ENCODE measurements at places on chromosomes 12 and 14.

GRCh38 chr12:43893670-43894069 is 57.8 kb downstream of the TMEM117 start:
- H3K4me3 ChIP-seq: no peak overlapping the region
- no peaks in the 10 kb centered on the region for H3K4me1 ChIP-seq
- no peak overlapping the region for H3K27ac ChIP-seq
- H3K36me3 ChIP-seq: no peaks in the 10 kb centered on the region
- H3K27me3 ChIP-seq: no peaks in the 10 kb centered on the region

- no peak overlapping the region for H3K4me3 ChIP-seq
- DNase-seq: no peak
- H3K27ac ChIP-seq: no peak overlapping the region
These were observed 783.0 kb downstream of the TMEM121 start for GRCh38 chr14:106309423-106309822.

DNA sequence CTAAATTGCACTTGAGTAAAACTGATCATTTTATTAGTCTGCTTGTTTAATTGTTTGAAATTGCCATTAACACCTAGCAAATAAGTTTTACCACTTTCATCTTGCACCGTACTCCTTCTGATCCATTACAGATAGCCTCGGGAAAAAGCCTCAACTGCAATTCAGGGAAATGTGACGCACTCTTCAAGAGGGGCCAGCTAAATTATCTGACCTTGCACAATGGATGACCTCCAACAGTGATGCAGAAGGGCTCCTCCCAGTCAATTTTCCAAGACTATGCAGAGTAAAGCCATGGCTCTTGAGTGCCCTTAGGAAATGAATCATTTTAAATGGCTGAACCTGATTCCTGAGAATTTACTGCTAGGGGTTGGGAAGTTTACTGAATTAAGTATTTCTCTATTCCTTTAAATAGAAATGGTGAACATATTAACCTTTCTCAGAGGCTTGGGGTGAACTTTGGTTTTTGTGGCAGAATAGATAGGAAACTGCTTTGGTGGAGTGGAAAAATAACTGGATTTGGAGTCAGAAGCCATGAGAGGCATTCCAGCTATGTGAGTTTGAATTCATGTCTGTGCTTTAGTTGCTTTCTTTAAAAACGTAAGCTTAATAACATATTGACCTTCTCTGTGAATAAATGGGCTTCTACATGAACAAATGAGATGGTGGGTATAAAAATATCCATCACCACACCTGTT is 64.8 kb upstream of the OVCH1 start:
- H3K27ac ChIP-seq: peak overlapping the region; percentile 78
- no peak overlapping the region for H3K4me3 ChIP-seq
- H3K36me3 ChIP-seq: no peaks in the 10 kb centered on the region
- H3K4me1 ChIP-seq: peaks cover 22% of the 10 kb centered on the region

DNA sequence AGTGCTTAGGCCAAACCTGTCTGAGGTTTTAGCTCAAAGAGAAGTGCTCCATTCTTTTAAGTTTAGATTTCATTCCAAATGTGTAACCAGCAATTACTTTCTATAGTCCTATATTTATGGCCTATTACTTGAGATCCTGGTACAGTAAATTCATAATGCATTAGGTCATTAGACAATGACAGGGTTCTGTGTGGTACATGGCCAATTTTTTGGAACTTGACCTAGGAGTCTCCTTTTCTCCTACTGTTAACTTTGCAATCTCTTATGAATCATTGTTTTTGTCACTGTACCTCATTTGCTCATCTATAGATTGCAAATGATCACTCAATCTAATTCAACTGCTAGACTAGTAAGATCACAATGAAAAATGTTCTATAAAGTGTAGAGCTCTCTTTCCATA is 136.7 kb downstream of the PDE3A start:
- H3K4me3 ChIP-seq: no peak overlapping the region
- no peaks in the 10 kb centered on the region for H3K27me3 ChIP-seq
- DNase-seq: no peak

DNA sequence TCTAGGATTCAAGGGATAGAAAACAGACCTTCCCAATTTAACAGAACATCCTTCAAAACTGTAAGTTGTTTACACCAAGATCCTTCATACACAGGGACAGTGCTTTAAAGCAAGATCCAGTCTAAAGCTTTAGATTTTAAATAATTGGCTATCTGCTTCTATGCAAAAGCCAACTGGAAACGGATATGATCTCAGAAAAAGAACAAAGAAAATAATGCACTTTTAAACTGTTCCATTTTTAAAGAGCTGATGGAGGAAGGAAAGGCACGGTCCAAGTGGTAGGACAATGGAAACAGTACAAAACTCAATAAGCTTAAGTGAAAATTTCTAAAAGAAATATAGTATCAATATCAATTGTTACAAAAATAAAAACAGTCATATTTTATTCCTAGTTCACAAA is 27.7 kb downstream of the LRP6 start:
- no peaks in the 10 kb centered on the region for H3K27me3 ChIP-seq
- H3K27ac ChIP-seq: peak overlapping the region; percentile 12
- DNase-seq: no peak
- peaks cover 4% of the 10 kb centered on the region for H3K4me1 ChIP-seq

- DNase-seq: no peak
- H3K27ac ChIP-seq: no peak overlapping the region
- no peak overlapping the region for H3K4me3 ChIP-seq
- no peaks in the 10 kb centered on the region for H3K36me3 ChIP-seq
These were observed 2.6 kb upstream of the PHC1 start for GRCh38 chr12:8911606-8912268.

- H3K4me3 ChIP-seq: no peak overlapping the region
- H3K27ac ChIP-seq: no peak overlapping the region
- H3K36me3 ChIP-seq: no peaks in the 10 kb centered on the region
- no peaks in the 10 kb centered on the region for H3K27me3 ChIP-seq
- DNase-seq: no peak
These were observed 238.1 kb downstream of the FBXL14 start for GRCh38 chr12:1356285-1356684.

DNA sequence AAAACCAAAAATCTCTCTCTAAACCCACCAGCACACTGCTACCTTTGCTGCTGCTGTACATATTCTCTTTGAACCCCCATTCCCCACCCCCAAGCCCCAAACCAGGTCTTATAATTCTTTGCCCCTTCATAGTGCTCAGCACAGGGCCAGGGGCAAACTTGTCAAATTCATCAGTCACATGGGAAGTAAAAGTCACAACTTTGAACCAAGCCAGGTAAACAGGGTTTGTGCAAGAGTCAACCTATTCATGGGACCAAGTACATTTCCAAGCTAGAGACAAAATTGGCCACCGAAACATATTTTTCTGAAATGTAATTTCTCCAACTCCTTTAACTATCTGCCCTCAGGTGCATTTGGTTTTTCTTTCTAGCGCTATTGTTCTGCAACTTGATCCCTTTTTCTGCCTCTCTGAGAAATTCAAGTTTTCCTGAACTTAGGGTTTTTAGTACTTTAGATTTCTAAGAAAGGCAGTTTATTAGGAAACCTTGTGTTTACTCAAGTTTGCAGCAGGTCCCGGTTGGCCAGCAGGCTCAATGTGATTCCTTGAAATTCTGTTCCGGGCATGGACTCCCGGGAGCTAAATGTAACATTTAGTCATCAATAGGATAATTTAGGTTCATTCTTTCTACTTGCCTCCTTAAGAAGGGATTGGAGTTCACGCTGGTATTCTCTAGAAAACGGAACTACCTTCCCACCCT is 230.5 kb downstream of the EFCAB11 start:
- no peaks in the 10 kb centered on the region for H3K36me3 ChIP-seq
- no peak for DNase-seq
- peak overlapping the region; percentile 29 for H3K4me3 ChIP-seq

DNA sequence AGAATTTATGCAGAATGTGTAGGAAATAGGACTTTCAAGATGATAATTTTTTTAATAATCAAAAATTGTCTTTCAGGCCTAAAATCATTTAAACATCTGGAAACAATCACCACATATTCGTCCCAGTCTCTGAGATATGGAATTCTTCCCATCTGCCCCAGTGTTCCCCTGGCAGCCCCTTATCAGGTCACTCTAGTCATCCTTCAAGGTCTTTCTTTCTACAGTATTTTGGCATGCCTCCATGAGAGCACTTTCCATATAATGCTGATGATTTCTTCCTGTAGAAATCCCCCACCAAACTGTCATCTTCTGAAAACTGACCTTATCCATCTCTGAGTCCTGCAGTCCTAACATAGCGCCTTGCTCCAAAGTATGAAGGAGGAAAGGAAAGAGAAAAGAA is 422.1 kb downstream of the RPS29 start:
- H3K36me3 ChIP-seq: no peaks in the 10 kb centered on the region

DNA sequence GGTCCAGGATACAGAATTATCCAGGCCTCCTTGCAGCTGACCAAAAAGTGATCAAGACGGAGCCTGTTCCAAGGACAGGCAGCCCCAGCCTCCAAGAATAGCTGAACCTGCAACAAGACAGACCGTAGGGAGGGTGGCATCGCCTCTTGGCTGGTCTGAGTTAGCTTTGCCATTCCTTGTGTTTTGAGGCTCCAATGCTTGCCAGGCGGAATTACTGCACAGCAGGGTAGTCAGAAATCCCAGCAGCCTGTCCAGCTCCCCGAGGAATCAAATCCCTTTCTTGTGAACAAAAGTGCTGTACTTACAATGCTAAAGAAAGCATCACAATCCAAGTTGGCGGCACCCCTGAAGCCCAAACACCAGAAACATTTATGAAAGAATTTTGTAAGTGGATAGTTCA is 246.9 kb downstream of the TMEM132C start:
- no peaks in the 10 kb centered on the region for H3K36me3 ChIP-seq
- DNase-seq: no peak
- H3K4me1 ChIP-seq: no peaks in the 10 kb centered on the region
- no peaks in the 10 kb centered on the region for H3K27me3 ChIP-seq
- H3K4me3 ChIP-seq: no peak overlapping the region

- no peak overlapping the region for H3K27ac ChIP-seq
- no peak for DNase-seq
- no peak overlapping the region for H3K4me3 ChIP-seq
- H3K4me1 ChIP-seq: no peaks in the 10 kb centered on the region
- H3K36me3 ChIP-seq: no peaks in the 10 kb centered on the region
These were observed 234.7 kb upstream of the E2F7 start for GRCh38 chr12:77299910-77300669.

GRCh38 chr12:106873983-106874382 is 81.7 kb upstream of the TMEM263 start:
- H3K4me1 ChIP-seq: no peaks in the 10 kb centered on the region
- no peak overlapping the region for H3K27ac ChIP-seq
- H3K27me3 ChIP-seq: no peaks in the 10 kb centered on the region
- DNase-seq: no peak

DNA sequence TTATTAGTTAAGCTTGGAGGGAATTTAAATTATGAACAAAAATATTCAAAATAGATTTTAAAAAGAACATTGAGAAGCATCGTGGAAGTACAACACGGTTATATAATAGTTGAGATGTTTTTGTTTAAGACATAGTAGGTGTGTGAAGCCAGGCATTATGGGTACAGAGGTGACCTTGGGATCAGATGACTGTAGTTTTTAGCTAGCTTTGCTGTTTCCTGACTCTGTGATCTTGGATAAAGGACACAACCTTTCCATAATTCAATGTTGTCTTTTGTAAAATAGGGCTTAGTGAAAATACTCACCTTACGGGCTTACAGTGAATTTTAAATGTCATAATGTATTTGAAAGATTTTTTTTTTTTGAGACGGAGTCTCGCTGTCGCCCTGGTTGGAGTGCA is 239.7 kb downstream of the SLC2A13 start:
- no peak overlapping the region for H3K27ac ChIP-seq
- H3K4me1 ChIP-seq: no peaks in the 10 kb centered on the region
- no peaks in the 10 kb centered on the region for H3K36me3 ChIP-seq
- no peak for DNase-seq
- H3K4me3 ChIP-seq: no peak overlapping the region

GRCh38 chr14:100446572-100446971 is 123.4 kb downstream of the SLC25A47 start:
- DNase-seq: no peak
- no peaks in the 10 kb centered on the region for H3K4me1 ChIP-seq
- no peak overlapping the region for H3K4me3 ChIP-seq
- no peaks in the 10 kb centered on the region for H3K36me3 ChIP-seq
- no peak overlapping the region for H3K27ac ChIP-seq

- DNase-seq: no peak
- H3K27ac ChIP-seq: no peak overlapping the region
- H3K36me3 ChIP-seq: no peaks in the 10 kb centered on the region
- no peak overlapping the region for H3K4me3 ChIP-seq
- H3K27me3 ChIP-seq: no peaks in the 10 kb centered on the region
These were observed 180.2 kb downstream of the CRADD start for GRCh38 chr12:93857279-93857938.

GRCh38 chr12:90972226-90972625 is 17.2 kb upstream of the CCER1 start:
- H3K27ac ChIP-seq: no peak overlapping the region
- H3K4me1 ChIP-seq: no peaks in the 10 kb centered on the region
- no peaks in the 10 kb centered on the region for H3K27me3 ChIP-seq
- no peaks in the 10 kb centered on the region for H3K36me3 ChIP-seq

DNA sequence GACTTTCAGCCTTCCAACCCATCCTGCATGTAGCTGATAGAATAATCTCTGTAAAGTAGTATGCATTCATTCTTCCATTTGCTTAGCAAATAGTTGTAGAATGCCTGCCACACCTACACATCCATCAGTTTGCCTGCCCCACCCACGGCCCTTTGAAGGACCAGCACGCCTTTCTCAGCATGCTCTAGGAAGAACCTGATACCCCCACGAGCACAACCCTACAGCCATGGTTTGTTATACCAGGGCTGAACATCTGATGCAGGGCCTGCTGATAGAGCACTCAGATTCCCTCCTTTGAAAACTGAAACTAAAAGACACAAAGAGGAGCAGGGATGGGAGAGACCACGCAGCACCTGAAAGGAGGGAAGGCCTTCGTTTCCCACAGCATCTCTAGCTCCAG is 205.1 kb downstream of the ANO2 start:
- H3K4me1 ChIP-seq: no peaks in the 10 kb centered on the region
- no peak for DNase-seq
- no peak overlapping the region for H3K4me3 ChIP-seq
- no peak overlapping the region for H3K27ac ChIP-seq

DNA sequence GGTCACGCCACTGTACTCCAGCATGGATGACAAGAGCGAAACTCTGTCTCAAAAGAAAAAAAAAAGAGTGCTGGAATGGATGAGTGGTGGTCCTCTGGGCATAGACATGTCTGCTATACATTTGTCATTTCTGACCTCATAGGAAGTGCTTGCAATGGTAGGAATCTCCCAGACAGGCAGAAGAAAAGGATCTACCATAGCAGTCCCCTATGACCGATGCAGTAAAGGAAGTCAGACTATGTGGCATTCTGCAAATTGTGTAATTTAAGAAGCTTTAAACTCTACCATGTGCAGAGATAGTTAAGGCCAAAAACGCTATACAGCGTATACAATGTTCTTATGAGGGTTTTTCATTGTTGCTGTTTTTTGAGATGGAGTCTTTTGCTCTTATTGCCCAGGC is 24.7 kb upstream of the RAP1B start:
- no peaks in the 10 kb centered on the region for H3K36me3 ChIP-seq
- no peaks in the 10 kb centered on the region for H3K27me3 ChIP-seq
- no peak overlapping the region for H3K4me3 ChIP-seq
- DNase-seq: no peak
